ENCODE measurements at places on chromosomes 1 and 21. TPM values are rescaled to one million over a fixed set of nuclear protein-coding genes. Genes with fewer than 3 reads are reported as not detected.

The VANGL1 gene
- 12.0 TPM for polyA plus RNA-seq

The ZNF362 gene
- 67.5 TPM for polyA plus RNA-seq

The AMPD1 gene
- polyA plus RNA-seq = 0.13 TPM

The CHD5 gene
- polyA plus RNA-seq = 0.41 TPM

The GPR157 gene
- polyA plus RNA-seq = 0.98 TPM

The SYT14 gene
- polyA plus RNA-seq = 0.49 TPM

The CELA3B gene
- polyA plus RNA-seq = not detected

The CDC73 gene
- polyA plus RNA-seq = 42.4 TPM

The ERICH3 gene
- polyA plus RNA-seq = 0.46 TPM

The TM2D1 gene
- polyA plus RNA-seq = 72.4 TPM

All from renal pelvis (tissue), 12 donors.